ENCODE measurements at places on chromosomes 12 and 14. TPM values are rescaled to one million over a fixed set of nuclear protein-coding genes. Genes with fewer than 3 reads are reported as not detected.
A peak's percentile ranks its signal among the peaks of the same experiment; 100 is the strongest.

GRCh38 chr12:6830999-6831398, 2.8 kb downstream of the P3H3 start:
- H3K27me3 ChIP-seq, result peaks cover 33% of the 10 kb centered on the region
- no peak for DNase-seq
- H3K27ac ChIP-seq, result no peak overlapping the region

DNA sequence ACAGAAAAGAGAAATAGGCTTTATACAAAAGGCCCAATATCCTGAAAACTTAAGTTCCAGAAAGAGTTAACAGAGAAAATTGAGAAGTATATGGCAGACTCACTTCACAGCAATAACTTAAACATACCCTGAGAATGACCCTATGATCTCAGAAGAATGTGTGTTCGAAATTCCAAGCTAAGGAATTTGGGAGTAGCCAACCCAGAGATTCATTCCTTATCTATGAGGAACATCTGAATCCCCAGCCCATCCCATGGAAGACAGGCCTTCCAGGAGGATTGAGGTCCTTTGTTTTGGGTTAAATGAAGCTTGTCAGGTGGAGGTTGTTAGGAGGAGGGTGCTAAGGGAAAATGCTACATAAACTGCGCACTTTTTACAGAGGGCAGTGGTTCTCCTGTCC, 7.5 kb upstream of the SAV1 start:
- no peaks in the 10 kb centered on the region for H3K36me3 ChIP-seq
- no peaks in the 10 kb centered on the region for H3K27me3 ChIP-seq
- H3K27ac ChIP-seq, result no peak overlapping the region
- no peaks in the 10 kb centered on the region for H3K4me1 ChIP-seq
- no peak overlapping the region for H3K4me3 ChIP-seq

DNA sequence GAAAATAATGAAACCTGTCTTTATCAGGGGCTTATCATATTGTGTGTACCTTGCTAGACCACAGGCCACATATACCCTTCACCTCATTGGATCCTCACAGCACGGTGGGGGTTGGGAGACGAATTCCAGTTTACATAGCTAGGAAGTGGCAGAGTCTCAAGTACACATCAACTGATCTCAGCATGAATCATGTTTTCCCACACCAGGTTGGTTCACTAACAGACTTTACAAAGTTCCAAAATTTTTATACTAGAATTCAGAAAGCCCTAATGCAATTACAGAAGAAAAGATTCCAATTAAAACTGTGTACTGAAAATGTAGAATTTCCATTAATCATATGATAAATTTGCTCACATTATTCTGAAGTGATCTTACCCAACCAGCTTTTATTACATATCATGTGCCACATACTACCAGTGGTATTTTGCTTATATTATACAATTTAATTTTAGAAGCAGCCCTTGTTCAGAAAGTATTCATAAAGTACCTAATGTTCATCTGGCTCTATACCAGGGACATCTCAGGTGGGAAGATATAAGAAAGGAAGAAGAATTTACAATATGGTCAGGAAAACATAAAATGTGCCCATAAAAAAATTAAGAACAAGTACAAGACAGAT, 196.2 kb downstream of the ITPR2 start:
- no peaks in the 10 kb centered on the region for H3K36me3 ChIP-seq
- H3K4me1 ChIP-seq, result no peaks in the 10 kb centered on the region
- H3K27me3 ChIP-seq, result no peaks in the 10 kb centered on the region
- no peak for DNase-seq

DNA sequence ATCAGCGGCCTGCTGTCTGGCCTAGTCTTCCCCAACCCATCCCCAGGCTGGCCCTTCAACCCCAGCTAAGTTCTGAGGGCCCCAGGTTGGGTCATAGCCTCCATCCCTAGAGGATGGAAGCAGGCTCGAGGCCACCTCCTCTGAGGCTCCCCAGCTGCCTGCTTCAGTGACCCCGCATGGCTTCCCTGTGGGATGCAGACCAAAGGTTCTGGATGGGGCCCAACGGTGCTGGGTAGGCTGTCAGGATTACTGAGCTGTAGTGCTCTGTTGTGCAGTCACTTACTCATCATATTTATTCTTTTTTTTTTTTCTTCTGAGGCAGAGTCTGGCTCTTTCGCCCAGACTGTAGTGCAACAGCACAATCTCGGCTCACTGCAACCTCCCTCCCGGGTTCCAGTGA, 92.0 kb downstream of the IRF2BPL start:
- no peaks in the 10 kb centered on the region for H3K36me3 ChIP-seq
- no peaks in the 10 kb centered on the region for H3K27me3 ChIP-seq
- DNase-seq, result peak; percentile 41
- no peak overlapping the region for H3K4me3 ChIP-seq

DNA sequence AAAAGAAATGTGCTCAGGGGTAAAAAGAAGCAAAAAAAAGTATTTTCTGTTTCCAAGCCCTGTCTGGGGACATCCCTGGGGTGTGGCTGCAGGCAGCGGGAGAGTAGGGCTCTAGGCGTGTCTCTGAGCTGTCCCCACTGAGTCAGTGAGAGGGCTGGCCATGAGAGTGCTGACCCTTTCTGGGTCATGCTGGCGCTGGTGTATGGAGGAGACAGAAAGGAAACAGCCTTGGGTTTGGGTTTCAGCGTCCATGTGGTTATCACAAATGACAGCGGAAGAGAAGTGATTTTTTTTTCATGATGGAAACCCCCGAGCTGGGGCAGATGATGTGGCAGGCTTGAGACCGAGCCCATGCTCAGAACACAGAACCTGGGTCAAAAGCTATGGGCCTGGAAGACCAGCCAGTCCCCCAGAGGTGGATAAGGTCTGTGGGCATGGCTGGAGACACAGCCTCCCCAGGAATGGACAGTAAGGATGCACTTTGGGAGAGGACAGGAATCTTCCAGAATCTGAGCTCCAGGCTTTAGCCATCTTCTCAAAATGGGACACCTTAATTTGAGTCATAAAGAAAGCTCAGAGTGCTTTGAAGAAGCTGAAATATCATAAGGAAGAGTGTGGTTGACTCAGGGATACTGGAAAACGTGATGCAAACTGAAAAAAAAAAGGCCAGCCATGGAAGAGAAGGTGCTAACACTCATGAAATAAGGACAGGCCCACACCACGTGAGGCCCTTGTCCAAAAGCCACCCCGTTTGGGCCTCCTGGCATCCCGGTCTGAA, 36.2 kb downstream of the SYNE3 start:
- peaks cover 19% of the 10 kb centered on the region for H3K4me1 ChIP-seq
- no peak overlapping the region for H3K4me3 ChIP-seq
- peak overlapping the region; percentile 28 for H3K27ac ChIP-seq
- peak; percentile 38 for DNase-seq
- H3K36me3 ChIP-seq, result no peaks in the 10 kb centered on the region

GRCh38 chr14:99156090-99156425, 115.9 kb downstream of the BCL11B start:
- H3K4me1 ChIP-seq, result no peaks in the 10 kb centered on the region
- no peaks in the 10 kb centered on the region for H3K36me3 ChIP-seq
- DNase-seq, result no peak

DNA sequence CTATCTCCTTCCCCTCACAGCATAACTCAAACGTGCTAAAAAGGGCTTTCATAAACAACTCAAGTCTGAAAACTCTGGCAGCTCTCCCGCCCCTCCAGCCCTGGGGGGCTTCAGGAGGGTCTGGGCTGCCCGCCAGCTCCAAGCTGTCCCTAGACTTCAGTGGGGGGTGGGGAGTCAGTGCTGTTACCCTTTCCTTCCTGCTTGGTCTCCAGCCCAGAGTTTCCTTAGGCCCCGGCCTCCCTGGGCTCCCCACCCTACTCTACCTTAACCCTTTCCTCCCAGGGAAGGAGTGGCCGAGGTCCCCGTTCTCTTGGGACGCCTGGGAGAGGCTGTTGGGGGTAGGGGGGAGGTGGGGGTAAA, 530 bp upstream of the NYNRIN start:
- H3K36me3 ChIP-seq, result no peaks in the 10 kb centered on the region
- H3K27ac ChIP-seq, result peak overlapping the region; percentile 82
- peak; percentile 48 for DNase-seq
- no peak overlapping the region for H3K4me3 ChIP-seq
- H3K27me3 ChIP-seq, result no peaks in the 10 kb centered on the region

GRCh38 chr12:5689773-5690172, 255.3 kb downstream of the ANO2 start:
- no peak overlapping the region for H3K27ac ChIP-seq
- no peak for DNase-seq
- H3K27me3 ChIP-seq, result no peaks in the 10 kb centered on the region
- H3K36me3 ChIP-seq, result no peaks in the 10 kb centered on the region
- H3K4me1 ChIP-seq, result no peaks in the 10 kb centered on the region

- H3K4me3 ChIP-seq, result no peak overlapping the region
- no peaks in the 10 kb centered on the region for H3K27me3 ChIP-seq
- H3K36me3 ChIP-seq, result no peaks in the 10 kb centered on the region
- no peaks in the 10 kb centered on the region for H3K4me1 ChIP-seq
Measured at GRCh38 chr14:55936691-55937090, 181.5 kb upstream of the PELI2 start.

DNA sequence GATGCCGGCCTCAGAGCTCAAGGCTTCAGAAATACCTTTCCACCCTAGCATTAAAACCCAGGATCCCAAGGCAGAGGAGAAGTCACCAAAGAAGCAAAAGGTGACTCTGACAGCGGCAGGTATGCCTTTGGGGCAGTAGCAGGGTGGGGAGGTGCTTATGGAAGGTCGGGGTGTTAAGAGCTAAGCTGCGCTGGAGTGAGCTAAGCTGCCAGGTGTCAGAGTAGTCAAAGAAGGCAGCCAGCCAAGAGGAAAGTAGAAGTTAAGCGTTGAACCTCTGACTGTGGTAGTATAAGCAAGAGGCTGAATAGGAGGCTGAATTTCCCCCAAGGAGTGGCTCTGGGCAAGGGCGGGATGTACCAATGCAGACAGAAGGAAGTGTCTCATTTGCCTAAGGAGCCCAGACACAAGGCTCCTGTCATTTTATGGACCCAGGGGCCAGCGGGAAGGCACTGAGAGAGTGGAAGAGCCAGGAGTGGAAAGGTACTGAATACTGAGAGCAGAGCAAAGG, 29.2 kb downstream of the DYRK4 start:
- H3K4me1 ChIP-seq, result no peaks in the 10 kb centered on the region
- H3K36me3 ChIP-seq, result no peaks in the 10 kb centered on the region
- no peaks in the 10 kb centered on the region for H3K27me3 ChIP-seq
- DNase-seq, result peak; percentile 20

GRCh38 chr12:58804749-58805148, 115.6 kb downstream of the LRIG3 start:
- H3K27ac ChIP-seq, result no peak overlapping the region
- H3K27me3 ChIP-seq, result no peaks in the 10 kb centered on the region
- H3K4me3 ChIP-seq, result no peak overlapping the region
- H3K4me1 ChIP-seq, result no peaks in the 10 kb centered on the region

GRCh38 chr12:15443611-15444010, 121.3 kb downstream of the PTPRO start:
- H3K4me3 ChIP-seq, result no peak overlapping the region
- no peaks in the 10 kb centered on the region for H3K4me1 ChIP-seq
- no peaks in the 10 kb centered on the region for H3K36me3 ChIP-seq
- H3K27ac ChIP-seq, result no peak overlapping the region

DNA sequence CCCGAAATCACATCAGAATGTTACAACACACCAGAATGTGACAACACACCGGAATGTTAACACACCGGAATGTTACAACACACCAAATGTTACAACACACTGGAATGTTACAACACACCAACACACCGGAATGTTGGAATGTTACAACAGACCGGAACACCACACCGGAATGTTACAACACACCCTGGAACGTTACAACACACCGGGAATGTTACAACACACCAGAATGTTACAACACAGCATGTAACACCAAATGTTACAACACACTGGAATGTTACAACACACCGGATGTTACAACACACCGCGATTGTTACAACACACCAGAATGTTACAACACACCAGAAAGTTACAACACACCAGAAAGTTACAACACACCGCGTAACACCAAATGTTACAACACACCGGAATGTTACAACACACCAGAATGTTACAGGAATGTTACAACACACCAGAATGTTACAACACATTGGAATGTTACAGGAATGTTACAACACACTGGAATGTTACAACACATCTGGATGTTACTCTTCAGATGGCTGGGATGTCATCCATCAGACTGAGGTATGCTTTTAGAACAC, 21.1 kb downstream of the CHFR start:
- no peak overlapping the region for H3K27ac ChIP-seq
- H3K27me3 ChIP-seq, result no peaks in the 10 kb centered on the region
- no peak for DNase-seq
- no peaks in the 10 kb centered on the region for H3K4me1 ChIP-seq

GRCh38 chr14:66595394-66595793, 87.4 kb downstream of the GPHN start:
- DNase-seq, result no peak
- no peaks in the 10 kb centered on the region for H3K4me1 ChIP-seq
- no peaks in the 10 kb centered on the region for H3K27me3 ChIP-seq
- H3K36me3 ChIP-seq, result no peaks in the 10 kb centered on the region

GRCh38 chr12:43653289-43653915, 101.4 kb upstream of the ADAMTS20 start:
- no peaks in the 10 kb centered on the region for H3K36me3 ChIP-seq
- H3K4me3 ChIP-seq, result no peak overlapping the region
- no peaks in the 10 kb centered on the region for H3K27me3 ChIP-seq

- H3K4me3 ChIP-seq, result no peak overlapping the region
- H3K4me1 ChIP-seq, result peaks cover 8% of the 10 kb centered on the region
- no peaks in the 10 kb centered on the region for H3K36me3 ChIP-seq
- DNase-seq, result no peak
Measured at GRCh38 chr12:101969-102878, 35.7 kb downstream of the IQSEC3 start.

ANKRD13A gene
- 96.1 TPM for total RNA-seq

SLC39A5 gene
- total RNA-seq, result 265 TPM

NKX2-8 gene
- total RNA-seq, result not detected
